CD4-positive, alpha-beta T cell treated with Interleukin-4 for 1 hour (primary cell): ENCODE measurements at places on chromosomes 11 and 22.

DNA sequence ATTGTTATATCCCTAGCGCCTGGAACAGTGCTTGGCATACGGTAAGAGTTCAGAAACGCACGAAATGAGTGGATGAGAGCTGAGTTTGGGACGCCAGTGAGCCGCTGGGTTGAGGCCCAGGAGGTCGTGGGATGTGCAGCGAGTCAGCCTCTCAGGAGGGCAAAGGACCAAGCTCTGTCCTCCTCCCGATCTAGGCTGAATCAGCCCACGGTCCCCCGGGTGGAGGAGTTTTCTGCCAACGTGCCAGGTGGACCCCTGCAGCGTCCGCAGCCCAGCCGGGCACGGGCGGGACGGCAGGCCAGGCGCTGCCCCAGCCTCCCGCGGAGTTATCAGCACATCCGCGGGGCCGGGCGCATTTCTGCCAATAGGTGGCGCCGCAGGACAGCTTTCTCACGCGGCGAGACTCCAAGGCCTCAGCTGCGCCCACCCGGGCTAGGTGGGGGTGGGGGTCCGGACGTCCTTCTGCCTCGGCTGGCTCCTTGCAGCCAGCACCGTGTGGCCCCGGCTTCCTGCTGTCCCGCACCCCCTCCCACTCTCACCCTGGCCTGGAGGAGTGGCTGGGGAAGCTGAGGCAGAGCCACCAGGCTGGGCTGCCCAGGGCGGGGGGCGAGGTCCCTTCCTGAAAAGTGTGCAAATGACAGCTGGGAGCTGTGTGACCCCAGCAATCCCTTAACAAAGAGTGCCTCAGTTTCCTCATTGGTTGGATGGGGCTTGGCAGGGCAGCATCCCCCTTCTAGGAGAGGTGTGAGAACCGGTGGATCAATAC is 2.2 kb upstream of the RPS19BP1 start:
- DNase-seq, result peak; percentile 75

GRCh38 chr11:128389461-128389976 is 197.8 kb downstream of the ETS1 start:
- DNase-seq, result no peak

DNA sequence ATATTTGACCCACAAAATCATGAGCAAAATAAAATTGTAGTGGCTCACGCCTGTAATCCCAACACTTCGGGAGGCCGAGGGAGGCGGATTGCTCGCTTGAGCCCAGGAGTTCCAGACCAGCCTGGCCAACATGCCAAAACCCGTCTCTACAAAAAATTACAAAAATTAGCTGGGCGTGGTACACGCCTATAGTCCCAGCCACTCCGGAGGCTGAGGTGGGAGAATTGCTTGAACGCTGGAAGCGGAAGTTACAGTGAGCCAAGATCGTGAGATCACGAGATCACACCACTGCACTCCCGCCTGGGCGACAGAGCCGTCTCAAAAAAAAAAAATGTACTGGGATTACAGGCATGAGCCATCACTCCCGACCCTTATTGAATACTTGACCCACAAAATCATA is 2.0 kb upstream of the RRAS2 start:
- no peak for DNase-seq

- DNase-seq, result no peak
Measured at GRCh38 chr22:46025225-46025972, 48.4 kb upstream of the WNT7B start.

GRCh38 chr11:108616549-108616948 is 23.0 kb upstream of the EXPH5 start:
- no peak for DNase-seq

GRCh38 chr11:87198266-87198881 is 160.6 kb downstream of the TMEM135 start:
- DNase-seq, result no peak

DNA sequence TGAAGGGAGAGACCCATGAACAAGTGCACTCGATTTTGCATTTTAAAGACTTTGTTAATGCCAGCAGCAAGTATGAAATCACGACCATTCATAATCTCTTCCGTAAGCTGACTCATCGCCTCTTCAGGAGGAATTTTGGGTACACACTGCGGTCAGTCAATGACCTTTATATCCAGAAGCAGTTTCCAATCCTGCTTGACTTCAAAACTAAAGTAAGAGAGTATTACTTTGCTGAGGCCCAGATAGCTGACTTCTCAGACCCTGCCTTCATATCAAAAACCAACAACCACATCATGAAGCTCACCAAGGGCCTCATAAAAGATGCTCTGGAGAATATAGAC is 5.9 kb downstream of the SERPIND1 start:
- DNase-seq, result no peak

GRCh38 chr11:30495437-30495836 is 90.7 kb downstream of the MPPED2 start:
- no peak for DNase-seq

- DNase-seq, result peak; percentile 83
Measured at GRCh38 chr11:2305140-2305778, 3.4 kb downstream of the TSPAN32 start.

GRCh38 chr11:123674297-123674696 is 19.9 kb upstream of the SCN3B start:
- no peak for DNase-seq

DNA sequence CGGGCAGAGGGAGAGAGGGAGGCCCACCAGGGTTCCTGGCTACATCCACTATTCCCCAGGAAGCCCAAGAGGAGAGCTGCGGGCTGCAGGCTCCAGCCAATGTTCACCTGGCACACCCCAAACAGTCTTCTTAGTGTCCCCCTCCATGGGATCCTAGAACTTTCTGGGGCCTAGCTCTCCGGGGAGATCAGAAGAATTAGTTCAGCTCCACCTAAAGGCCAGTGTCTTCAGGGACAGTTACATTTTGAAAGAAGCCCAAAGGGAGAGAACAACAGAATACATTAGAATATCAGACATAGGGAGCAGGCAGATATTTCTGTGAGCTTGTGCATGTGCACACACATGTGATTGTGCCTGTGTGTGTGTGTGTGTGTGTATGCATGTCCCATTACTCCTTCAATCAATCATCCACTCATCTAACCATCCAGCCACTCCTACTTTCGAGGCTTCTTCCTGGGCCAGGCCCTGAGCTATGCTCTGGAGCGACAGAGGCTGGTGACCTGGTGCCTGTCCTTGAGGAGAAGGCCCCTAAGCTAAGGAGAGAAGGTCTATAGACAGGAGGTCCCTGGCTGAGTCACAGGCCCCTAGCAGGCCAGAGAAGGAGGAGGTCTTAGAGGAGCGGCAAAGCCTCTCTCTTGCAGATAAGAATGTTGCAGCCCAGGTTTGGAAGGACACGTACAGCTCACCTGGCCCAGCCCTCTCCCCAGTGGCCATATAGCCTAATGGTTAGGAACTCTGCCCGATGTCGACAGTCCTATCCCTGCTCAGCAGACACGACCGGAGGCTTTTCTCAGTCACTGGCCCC is 165.5 kb downstream of the DSCAML1 start:
- no peak for DNase-seq
